ENCODE measurements at places on chromosomes 13 and 19.

DNA sequence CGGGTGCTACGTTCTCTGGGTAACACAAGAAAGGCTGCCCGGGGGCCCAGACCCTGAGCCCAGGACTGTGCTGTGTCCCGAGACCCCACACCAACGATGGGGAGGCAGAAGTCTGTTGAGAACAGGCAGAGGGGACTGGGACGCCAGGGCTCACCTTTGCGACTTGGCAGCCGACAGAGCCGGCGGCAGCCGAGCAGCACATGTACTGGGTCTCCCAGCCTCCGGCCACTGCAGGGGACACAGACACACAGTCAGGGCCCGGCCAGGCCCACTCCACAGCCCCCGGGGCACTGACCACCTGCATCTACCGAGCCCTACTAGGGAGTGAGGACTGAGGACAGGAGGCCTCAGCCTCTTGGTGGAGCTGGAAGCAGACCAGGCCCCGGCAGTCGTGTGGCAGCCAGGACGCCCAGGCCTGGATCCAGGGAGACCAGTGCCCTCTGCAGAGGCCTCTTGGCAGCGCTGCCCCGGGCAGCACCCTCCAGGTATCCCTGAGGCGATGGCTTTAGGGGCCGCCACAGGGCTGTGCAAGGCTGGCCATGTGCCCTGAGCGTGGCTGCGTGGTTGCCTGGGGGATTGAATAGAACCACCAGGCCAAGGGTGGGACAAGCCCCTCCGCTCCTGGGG is 5.6 kb upstream of the ATP8B3 start:
- DNase-seq: no peak

- DNase-seq: no peak
These were observed 24.0 kb downstream of the STARD13 start for GRCh38 chr13:33261387-33262061.

GRCh38 chr19:46502891-46503290 is 7.2 kb upstream of the PNMA8B start:
- no peak for DNase-seq

DNA sequence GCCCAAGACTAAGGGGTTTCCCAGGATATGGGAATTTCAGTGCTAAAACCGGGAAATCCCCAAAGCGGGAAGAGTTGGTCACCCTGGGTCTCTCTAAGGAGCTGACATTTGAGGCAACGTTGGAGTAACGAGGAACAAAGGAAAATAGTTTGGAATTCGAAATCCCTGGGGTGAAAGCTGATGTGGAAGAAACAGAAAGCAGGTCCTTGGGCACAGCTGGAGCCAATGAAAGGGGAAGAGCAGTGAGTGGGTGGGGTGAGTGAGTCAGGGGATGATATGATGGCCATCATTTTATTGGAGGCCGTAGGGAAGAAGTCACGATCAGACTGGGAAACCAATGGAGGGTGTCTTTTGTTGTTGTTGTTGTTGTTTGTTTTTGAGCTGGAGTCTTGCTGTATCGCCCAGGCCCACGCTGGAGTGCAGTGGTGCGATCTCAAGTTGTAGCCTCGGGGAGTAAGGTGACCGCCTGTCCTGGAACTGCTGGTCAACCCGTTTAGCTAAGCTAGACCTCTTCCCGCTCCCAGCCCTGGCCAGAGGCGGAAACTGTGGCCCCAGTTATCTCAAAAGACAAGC is 3.4 kb upstream of the RFX2 start:
- no peak for DNase-seq

DNA sequence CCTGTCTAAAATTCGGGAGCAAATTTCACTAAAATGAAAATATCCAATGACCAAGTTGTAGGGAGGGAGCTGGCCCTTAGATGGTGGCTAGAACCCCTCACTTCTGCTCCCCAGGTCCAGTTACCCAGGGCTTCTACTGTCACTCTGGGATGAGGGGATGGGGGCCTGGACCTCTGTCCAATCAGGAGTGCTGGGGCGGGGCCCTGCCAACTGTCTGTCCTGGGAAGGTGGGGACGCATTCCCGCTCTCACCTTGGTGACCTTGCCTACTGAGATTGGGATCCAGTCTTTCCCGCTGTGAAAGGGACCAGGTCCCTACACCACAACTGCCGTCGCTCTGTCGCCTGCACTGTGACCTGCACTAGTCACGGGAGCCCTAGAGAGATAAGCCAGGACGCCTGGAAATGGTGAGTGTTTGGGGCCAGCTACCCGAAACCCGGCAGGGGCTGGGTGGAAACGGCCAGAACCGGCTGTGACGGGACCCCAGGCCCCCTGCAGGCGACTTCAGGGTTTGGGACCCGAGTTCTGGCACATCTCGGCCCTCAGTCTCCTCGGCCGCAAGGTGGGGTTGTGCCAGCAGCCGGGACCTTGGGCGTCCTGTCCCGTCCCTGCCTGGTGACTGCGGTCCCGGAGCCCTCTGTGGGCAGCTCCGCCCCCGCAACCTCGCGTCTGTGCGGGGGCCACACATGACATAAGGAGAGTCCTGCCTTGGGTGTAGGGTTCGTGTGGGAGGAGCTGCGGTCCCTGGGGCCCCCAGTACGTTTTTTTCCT is 22.8 kb downstream of the ZNF20 start:
- no peak for DNase-seq

Data from right renal pelvis (tissue), 4 donors.